ENCODE measurements at places on chromosomes 4 and X. TPM values are rescaled to one million over a fixed set of nuclear protein-coding genes. Genes with fewer than 3 reads are reported as not detected.

Gene QRFPR
- total RNA-seq, result not detected

GRCh38 chrX:26606971-26607370, 391.0 kb downstream of the MAGEB5 start:
- DNase-seq, result no peak

GRCh38 chr4:8665406-8666360, 73.1 kb downstream of the CPZ start:
- no peak for DNase-seq

DNA sequence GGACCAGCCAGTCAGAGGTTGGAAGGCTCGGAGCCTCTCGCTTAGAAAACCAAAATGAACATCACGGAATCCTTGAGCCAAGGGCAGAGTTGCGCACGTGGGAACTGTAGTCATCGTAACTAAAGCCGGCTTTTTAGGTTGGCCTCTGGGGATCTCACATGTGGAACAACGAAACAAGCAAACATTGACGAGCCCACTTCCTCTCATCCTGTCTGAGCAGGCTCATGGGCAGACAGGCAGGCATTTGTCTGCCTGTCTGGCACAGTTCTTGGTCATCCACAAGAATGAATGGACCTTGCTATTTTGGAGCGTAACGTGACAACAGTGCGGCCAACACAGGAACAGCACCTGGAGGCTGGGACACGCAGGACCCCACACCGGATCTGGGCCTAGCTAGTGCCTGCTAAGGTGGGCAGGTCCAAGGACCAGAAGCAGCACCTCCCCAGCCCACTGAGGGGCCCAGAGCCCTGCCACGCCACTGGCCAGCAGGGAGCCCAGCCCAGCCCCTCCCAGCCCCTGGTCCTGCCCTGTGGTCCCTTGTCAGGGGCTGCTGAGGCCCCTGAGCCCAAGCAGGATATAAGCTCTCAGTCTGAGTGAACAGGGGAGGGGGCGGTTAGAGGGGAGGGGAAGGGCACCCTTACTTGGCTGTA, 9.2 kb upstream of the TREX2 start:
- DNase-seq, result no peak

DNA sequence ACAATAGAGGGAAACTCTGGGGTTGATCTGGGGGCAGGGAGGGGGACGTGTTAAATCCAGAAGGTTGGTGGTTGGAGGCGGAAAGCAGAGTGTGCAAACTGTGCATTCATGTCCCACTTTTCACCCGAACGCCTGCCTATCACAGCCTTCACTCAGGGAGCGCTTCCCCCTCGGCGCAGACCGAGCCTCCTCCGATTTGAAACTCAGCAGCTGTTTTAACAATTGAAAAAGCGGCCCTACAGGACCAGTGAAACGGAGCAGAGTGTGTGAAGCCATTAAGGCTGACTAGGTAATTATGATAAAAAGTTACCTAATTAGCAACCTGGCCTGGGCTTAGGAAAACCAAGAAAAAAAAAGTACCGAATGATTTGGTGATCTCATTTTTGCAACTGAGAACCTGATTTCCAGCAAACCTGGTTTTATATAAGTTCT, 685 bp upstream of the NDNF start:
- DNase-seq, result peak; percentile 31

Gene ARSJ
- 0.17 TPM for total RNA-seq

GRCh38 chr4:155077452-155078229, 130.8 kb upstream of the NPY2R start:
- DNase-seq, result no peak

Measured in glutamatergic neuron (in vitro differentiated cells).